ENCODE measurements at places on chromosomes 12 and 14.

- no peak for DNase-seq
Observed at GRCh38 chr12:66280561-66280960, 21.7 kb upstream of the HELB start.

DNA sequence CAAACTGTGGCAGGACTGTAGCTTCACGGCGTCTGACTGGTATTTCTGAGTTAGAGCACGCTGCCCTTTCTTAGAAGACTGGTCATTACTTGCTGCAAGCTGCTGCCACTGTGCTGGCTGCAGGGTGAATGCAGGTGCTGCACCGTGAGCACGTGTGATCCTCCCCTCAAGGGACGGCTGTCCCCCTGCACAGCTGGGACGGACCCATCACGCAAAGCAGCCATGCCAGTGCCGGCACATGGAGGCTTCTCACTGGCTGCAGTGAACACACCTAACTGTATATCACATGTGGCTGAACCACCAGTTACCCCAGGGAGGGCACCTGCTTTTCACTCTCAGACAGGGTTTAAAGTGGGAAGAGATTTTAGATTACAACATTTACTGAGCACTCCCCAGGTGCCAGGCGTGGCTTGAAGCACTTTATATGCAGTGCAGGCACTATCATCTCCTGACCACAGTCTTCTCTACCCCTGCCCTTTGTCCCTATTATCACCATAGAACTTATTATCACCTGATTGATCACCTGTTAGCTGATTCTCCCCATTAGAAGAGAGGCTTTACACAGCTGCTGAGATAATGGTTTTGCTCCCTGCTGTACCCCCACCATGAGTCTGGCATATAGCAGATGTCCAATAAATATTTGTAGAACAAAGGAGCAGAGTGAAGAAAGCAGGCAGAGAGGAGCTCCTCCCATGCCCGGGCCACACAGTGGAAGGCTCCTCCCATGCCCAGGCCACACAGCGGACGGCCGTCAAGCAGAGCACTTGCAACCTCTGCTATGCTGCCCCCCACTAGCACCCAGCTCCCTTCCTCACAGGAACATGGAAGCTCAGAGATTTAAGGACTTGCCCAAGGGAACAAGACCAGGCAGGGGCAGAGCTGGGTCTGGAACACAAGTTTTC, 25.9 kb downstream of the SLC25A47 start:
- no peak for DNase-seq

GRCh38 chr14:35020713-35021112, 25.4 kb upstream of the FAM177A1 start:
- no peak for DNase-seq

DNA sequence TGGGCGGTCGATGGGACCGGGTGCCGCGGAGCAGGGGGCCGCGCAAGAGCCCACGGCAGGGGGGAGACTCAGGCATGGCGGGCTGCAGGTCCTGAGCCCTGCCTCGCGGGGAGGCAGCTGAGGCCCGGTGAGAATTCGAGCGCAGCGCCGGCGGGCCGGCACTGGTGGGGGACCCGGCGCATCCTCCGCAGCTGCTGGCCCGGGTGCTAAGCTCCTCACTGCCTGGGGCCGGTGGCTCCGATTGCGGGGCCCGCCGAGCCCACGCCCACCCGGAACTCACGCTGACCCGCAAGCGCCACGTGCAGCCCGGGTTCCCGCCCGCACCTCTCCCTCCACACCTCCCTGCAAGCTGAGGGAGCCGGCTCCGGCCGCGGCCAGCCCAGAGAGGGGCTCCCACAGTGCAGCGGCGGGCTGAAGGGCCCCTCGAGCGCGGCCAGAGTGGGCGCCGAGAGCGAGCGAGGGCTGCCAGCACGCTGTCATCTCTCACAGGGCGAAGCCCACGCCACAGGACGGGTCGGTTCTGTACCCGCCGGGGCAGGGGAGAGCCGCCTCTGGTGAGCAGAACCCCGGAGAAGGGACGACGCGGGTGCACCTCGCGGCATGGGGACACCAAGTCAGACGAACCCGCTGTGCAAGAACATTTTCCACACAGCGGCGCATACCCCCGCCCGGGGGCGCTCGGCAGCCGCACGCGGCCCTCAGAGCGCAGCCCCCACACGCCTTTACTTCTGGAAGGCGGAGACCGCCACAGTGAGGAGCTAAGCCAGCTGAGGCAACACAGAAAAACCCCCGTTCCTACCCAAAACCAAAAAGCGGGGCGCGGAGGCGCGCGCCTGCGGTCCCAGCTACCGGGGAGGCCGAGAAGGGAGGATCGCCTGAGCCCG, 1.2 kb upstream of the SIVA1 start:
- DNase-seq, result no peak

DNA sequence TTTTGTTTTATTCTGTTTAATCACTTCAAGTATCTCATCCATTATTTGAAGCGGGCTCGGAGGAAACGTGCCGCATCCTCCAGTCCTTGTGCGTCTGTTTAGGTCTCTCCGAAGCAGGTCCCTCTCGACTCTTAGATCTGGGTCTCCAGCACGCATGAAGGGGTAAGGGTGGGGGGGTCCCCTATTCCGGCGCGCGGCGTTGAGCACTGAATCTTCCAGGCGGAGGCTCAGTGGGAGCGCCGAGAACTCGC, 311 bp upstream of the LGR5 start:
- DNase-seq, result no peak

- DNase-seq, result no peak
Observed at GRCh38 chr12:69066492-69067373, 133.8 kb upstream of the CPM start.

- no peak for DNase-seq
Observed at GRCh38 chr12:130222519-130223218, 60.4 kb downstream of the FZD10 start.

GRCh38 chr14:61870163-61870562, 107.9 kb downstream of the SNAPC1 start:
- DNase-seq, result no peak

DNA sequence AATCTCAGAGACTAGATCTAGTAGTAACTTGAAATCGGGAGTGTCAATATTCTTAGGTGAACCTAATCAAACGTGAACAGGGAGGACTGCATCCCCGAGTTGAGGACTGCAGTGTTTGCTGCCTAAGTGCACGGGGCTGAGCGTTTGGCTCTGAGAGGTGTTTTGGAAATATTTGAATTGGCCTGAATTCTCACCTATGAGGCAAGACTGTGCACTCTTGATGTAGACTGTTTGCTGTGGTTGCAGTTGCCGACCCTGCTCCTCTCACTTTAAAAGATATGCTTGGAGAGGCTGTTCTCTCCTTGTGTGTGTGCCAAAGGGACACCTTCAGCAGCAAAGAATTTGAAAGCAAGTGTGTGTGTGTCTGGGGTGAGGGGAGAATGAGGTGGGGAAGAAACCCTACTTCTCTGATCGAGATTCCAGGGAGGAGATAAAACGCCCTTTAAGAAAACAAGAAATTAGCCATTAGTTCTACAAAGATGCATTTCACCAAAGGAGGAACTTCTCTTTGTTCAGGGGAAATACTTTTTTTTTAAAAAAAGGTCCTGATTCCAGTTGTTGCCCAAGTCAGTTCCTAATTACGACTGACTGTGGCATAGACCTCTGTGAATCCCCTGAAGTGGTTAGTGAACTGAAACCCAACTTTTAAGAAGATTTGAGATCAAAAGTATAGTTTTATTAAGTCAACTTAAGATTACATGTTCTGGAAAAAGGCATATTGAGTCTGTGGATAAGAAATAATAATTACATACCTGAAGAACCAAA, 106.6 kb downstream of the DYRK2 start:
- no peak for DNase-seq

DNA sequence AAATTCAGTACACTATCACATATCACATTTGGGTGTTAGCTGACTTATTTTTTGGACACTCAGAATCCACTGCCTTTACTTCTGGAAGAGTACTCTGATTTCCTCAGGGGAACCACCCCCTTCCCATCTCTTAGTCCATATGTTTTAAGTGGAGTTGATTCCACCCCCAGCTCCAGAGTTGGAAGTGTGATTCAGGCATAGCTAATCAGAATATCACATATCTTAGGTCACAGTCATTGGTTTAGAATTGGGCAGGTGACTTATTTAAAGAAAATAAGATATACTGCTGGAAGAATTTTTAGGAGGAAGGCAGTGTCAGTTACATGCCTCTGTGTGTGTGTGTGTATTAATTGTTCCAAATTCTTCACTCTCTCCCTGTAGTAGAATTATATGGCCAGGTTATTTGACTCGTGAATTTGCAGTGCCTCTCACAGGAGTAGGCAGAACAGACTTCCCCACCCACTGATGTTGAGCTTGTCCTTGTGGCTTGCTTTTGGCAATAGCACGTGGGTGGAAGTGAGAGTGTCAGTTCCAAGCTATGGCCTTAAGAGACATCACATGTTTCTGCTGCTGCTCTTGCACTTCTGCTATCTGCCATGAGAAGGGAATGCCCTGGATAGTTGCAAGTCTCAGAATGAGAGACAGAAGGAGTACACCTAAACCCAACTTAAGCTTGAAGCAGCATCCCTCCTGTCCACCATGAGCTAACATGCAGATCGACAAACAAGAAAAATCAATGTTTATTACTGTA, 6.4 kb upstream of the GAS2L3 start:
- no peak for DNase-seq

DNA sequence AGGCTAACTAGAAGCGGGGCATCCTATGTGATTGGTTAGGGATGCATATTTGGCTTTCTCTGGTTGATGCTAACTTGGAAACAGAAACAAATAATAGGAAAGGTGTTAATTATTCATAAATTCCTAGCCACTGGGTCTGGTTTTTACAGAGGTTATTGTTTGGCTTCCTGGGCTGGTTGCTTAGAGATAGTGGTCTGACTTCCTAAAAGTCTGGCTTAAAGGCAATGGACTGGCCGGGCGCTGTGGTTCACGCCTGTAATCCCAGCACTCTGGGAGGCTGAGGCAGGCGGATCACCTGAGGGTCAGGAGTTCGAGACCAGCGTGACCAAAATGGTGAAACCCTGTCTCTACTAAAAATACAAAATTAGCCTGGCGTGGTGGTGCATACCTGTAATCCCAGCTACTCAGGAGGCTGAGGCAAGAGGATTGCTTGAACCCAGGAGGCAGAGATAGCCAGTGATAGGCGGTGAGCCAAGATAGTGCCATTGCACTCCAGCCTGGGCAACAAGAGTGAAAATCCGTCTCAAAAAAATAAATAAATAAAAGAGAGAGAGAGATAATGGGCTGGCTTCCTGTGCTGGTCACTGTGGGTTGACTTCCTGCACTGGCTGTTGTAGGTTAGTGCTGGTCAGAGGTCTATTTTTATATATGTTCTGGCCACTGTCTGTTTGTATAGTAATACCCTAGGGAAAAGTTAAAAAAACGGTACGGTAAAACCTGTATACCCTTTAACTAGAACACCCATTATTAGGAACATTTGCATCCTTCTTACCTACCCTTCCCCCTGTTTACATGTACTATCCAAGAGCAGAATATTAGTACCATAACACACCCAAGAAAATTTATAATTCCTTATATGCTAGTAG, 24.1 kb downstream of the OR6S1 start:
- no peak for DNase-seq

GRCh38 chr12:65602253-65602609, 222.1 kb upstream of the HMGA2 start:
- DNase-seq, result no peak

- DNase-seq, result no peak
Observed at GRCh38 chr12:70251226-70251625, 8.0 kb downstream of the CNOT2 start.

DNA sequence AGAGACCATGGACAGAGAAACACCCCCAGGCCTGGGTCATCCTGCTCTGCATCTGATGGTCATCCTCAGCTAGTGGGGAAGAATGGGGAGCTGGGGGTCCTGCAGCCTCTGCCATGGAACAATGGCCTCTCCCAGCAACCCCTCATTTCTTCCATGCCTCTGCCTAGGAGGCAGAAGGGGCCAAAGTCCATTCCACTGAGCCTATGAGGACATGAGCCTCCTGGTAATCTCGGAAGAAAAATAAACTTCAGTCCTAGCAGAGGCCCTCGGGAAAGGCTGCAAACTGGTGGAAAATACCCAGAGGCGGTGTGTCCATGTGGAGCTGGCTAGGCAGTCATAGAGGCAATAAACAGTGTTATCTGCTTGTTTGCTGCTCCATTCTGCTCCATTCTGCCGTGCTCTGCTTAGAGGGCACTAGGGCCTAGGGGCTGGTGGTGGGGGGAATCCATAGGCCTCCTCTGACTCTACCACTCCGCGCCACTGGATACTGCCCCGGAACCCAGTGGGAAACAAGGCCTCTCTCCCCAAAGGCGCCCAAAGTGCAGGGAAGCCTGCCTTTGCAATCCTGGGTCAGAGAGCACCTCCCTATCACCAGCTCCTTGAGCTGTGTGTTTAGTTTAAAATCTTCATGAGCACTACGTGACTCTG, 4.5 kb downstream of the PGF start:
- no peak for DNase-seq
